PC-9 (cell line): ENCODE measurements at places on chromosomes 12 and 14.

DNA sequence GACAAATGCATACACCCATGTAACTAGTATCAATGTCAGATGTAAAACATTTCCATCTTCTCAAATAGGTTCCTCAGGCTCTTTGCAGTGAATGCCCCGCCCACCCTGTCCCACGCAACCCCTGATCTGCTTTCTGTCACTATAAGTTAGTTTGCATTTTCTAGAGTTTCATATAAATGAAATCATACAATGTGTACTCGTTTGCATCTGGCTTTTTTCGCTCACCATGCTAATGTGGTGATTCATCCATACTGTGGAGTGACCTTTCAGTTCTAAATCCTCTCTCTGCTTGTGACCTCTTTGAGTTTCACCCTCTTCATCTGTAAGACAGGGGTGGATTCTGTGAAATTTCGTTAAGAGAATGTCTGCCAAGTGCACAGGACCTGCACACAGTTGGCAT lies 30.6 kb upstream of the MSI1 start:
- no peak for DNase-seq

DNA sequence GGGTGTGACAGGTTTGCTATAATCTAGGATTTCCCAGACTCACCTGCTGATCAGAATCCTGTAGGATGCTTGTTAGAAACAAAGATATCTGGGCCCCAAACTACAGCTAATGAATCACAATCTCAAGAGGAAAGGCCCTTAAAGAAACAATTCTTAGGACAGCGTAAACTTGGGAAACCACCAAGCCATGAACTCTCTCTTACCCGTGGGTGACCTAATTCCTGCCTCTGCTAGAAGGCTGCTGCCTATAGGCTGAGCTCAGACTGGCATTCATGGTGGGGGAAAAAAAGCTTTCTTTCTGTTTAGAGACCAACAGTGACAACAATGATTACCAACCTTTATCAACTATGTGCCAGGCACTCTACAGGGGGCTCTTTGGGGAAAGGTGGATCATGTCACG lies 213.9 kb upstream of the FKBP4 start:
- DNase-seq: no peak

- DNase-seq: no peak
These were observed 11.9 kb downstream of the STYX start for GRCh38 chr14:52741865-52742264.

GRCh38 chr14:21913759-21914158 lies 240.1 kb upstream of the OR4E1 start:
- peak; percentile 38 for DNase-seq

- DNase-seq: no peak
These were observed 33.4 kb upstream of the PLEKHG6 start for GRCh38 chr12:6276956-6277620.

- DNase-seq: no peak
These were observed 143.5 kb downstream of the SSPN start for GRCh38 chr12:26338586-26339572.

GRCh38 chr12:108316176-108317086 lies 22.7 kb downstream of the CMKLR1 start:
- no peak for DNase-seq

GRCh38 chr14:61535458-61535857 lies 159.9 kb upstream of the HIF1A start:
- DNase-seq: no peak
